ENCODE measurements at places on chromosomes 5 and 9. TPM values are rescaled to one million over a fixed set of nuclear protein-coding genes. Genes with fewer than 3 reads are reported as not detected.

DNA sequence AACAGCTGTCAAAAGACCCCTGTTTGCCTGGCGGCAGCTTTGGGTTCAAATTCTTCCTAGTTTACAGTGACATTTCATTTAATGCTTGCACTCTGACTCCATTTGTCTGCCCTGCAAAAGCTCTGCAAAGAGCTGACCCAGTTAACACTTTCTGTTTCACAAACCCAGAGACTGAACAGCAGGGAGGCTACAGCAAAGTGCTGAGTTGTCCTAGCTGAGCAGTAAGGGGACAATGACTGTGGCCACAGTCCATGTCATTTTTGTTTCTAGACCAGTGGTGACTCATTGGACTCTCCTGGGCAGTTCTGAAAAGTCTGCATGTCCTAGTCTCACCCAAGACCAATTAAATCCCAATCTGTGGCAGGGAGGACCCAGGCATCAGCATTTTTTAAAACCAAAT lies 994.8 kb upstream of the WWC1 start:
- H3K36me3 ChIP-seq, result no peaks in the 10 kb centered on the region
- no peak overlapping the region for H3K4me3 ChIP-seq
- no peak for DNase-seq
- H3K4me1 ChIP-seq, result peaks cover 19% of the 10 kb centered on the region
- no peaks in the 10 kb centered on the region for H3K27me3 ChIP-seq

DNA sequence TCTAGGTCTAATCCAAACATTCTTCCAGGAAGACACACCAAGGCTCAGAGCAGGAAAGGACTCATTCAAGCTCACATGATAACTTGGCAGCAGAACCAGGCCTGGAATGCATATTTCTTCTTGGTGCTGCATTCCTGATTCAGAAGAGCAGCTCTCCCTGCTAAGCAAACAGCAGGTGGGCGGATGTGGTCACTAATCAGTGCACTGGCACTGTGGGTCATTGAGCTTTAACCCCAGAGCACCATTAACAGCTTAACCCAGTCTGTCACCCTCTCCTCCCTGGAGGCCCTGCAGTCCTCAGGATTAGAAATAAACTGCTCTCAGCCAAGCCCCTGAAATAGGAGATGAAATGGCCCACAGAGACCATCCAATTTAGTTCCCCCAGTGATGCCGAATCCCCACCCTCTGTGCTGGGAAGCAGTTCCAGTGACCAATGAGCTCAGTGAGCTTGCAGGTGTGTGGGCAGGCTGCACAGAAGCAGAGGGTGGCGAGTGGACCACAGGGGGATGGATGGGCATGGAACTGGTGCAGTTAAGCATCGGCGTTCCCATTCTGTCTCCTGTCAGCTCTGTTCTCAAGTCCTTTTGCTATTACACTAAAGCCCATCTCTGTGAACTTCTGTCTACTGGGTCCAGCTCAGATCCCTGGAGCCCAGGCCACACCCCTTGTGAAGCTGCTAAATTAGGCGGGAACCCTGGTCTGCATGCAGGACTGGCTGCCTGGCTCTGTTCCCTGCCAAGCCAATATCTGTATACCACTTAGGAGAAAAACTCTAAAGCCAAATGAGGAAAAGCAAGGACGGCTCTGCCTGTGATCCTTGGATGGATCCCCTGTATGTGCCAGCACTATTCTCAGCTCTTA lies 16.6 kb upstream of the MEGF9 start:
- H3K4me1 ChIP-seq, result peaks cover 26% of the 10 kb centered on the region
- H3K4me3 ChIP-seq, result no peak overlapping the region
- peak overlapping the region; percentile 60 for H3K27ac ChIP-seq
- H3K36me3 ChIP-seq, result no peaks in the 10 kb centered on the region
- peak; percentile 73 for DNase-seq

The GPRIN1 gene
- 3.9 TPM for polyA plus RNA-seq

- peak; percentile 11 for DNase-seq
- no peaks in the 10 kb centered on the region for H3K4me1 ChIP-seq
- H3K27ac ChIP-seq, result no peak overlapping the region
- no peaks in the 10 kb centered on the region for H3K36me3 ChIP-seq
Observed at GRCh38 chr9:13181652-13182051, 97.8 kb downstream of the MPDZ start.

GRCh38 chr5:148620091-148620490 lies 34.2 kb downstream of the HTR4 start:
- no peak overlapping the region for H3K4me3 ChIP-seq
- H3K27me3 ChIP-seq, result no peaks in the 10 kb centered on the region
- H3K4me1 ChIP-seq, result peaks cover 11% of the 10 kb centered on the region
- H3K36me3 ChIP-seq, result no peaks in the 10 kb centered on the region
- no peak for DNase-seq

- no peaks in the 10 kb centered on the region for H3K36me3 ChIP-seq
- no peak overlapping the region for H3K27ac ChIP-seq
Observed at GRCh38 chr5:29208024-29208423, 1985.5 kb upstream of the CDH6 start.

GRCh38 chr5:102937894-102938293 lies 182.0 kb downstream of the GIN1 start:
- no peaks in the 10 kb centered on the region for H3K36me3 ChIP-seq
- no peak for DNase-seq
- no peaks in the 10 kb centered on the region for H3K27me3 ChIP-seq
- H3K4me3 ChIP-seq, result no peak overlapping the region
- no peaks in the 10 kb centered on the region for H3K4me1 ChIP-seq

- no peaks in the 10 kb centered on the region for H3K36me3 ChIP-seq
- DNase-seq, result no peak
- peaks cover 18% of the 10 kb centered on the region for H3K27me3 ChIP-seq
- H3K4me3 ChIP-seq, result no peak overlapping the region
Observed at GRCh38 chr9:76896035-76896434, 9.9 kb downstream of the PRUNE2 start.

- no peaks in the 10 kb centered on the region for H3K4me1 ChIP-seq
- H3K36me3 ChIP-seq, result no peaks in the 10 kb centered on the region
- no peak for DNase-seq
- no peaks in the 10 kb centered on the region for H3K27me3 ChIP-seq
- no peak overlapping the region for H3K4me3 ChIP-seq
Observed at GRCh38 chr9:98018347-98018746, 35.2 kb downstream of the ANP32B start.

The FGFR4 gene
- 75.6 TPM for polyA plus RNA-seq

The SH3RF2 gene
- 34.1 TPM for polyA plus RNA-seq

The SPINK13 gene
- polyA plus RNA-seq, result 3.1 TPM

GRCh38 chr9:133935328-133936005 lies 56.7 kb downstream of the VAV2 start:
- H3K36me3 ChIP-seq, result no peaks in the 10 kb centered on the region
- H3K4me3 ChIP-seq, result no peak overlapping the region
- no peaks in the 10 kb centered on the region for H3K27me3 ChIP-seq
- peak overlapping the region; percentile 53 for H3K27ac ChIP-seq
- H3K4me1 ChIP-seq, result peaks cover 5% of the 10 kb centered on the region
- DNase-seq, result peak; percentile 40

DNA sequence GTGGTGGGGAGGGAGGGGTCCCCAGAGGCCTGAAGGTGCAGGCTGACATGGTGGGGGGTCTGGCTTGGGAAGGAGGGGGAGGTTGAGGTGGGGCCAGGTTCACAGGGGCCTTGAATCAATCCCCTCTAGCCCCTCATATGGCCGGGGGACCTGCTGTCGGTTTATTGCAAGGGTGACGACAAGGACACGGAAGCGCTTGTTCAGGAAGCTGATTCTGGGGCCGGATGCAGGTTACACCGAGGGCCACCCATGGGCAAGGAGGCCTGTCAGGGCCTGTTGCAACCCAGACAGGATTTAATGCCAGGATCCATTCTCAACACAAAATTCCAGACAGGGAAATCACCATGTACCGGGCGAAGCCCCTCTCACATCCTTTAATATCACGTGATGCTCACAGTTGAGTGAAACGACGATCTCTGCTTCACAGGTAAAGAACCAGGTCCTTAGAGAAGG lies 41.6 kb upstream of the SYNPO start:
- DNase-seq, result no peak
- peaks cover 65% of the 10 kb centered on the region for H3K4me1 ChIP-seq
- H3K27ac ChIP-seq, result peak overlapping the region; percentile 96
- H3K36me3 ChIP-seq, result no peaks in the 10 kb centered on the region
- H3K27me3 ChIP-seq, result no peaks in the 10 kb centered on the region

DNA sequence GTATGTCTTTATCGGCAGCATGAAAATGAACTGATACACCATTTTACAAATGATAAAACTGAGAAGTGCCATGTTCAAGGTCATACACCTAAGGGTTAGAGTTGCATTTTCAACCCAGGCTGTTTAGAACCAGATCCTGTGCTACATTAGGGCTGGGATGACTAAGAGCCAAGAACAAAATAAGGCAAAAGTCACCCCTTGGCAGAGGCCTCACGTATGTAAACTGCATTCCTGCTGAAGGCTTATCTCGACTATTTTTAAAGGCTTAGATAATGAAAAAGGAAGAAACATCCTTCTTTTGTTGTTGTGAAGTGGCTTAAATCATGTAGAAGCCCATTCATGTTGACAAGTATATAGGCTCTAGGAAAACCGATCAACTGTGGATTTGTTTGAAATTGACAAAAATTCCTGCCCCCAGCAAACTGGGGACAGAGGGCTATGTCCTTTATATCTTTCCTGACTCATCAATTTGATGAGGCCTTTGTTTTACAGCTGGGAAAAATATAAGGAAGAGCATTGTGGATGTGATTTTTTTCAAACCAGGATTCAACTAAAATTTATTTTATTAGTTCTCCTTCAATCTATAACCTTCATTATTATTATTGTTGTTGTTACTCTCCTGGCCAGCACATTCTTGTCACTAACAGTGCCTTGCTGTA lies 196.5 kb downstream of the SNX18 start:
- H3K27me3 ChIP-seq, result no peaks in the 10 kb centered on the region

- no peaks in the 10 kb centered on the region for H3K27me3 ChIP-seq
- H3K36me3 ChIP-seq, result no peaks in the 10 kb centered on the region
- H3K27ac ChIP-seq, result no peak overlapping the region
- DNase-seq, result no peak
Observed at GRCh38 chr9:14325147-14325546, 11.2 kb upstream of the NFIB start.

GRCh38 chr5:12237837-12238575 lies 333.8 kb upstream of the CTNND2 start:
- no peak overlapping the region for H3K4me3 ChIP-seq
- H3K27me3 ChIP-seq, result no peaks in the 10 kb centered on the region
- H3K27ac ChIP-seq, result no peak overlapping the region
- DNase-seq, result no peak
- H3K4me1 ChIP-seq, result no peaks in the 10 kb centered on the region

DNA sequence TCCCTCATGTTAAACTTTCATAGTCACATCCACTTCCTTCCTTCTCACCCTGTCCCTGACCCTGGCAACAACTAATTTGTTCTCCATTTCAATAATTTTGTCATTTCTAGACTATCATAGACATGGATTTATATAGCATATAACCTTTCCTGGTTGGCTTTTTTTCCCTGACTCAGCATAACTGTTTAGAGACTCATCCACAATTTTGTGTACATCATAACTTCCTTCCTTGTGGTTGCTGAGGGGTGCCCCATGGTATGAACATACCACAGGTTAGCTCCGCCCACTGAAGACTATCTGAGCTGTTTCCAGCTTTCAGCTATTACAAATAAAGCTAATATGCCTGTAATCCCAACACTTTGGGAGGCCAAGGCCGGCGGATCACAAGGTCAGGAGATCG lies 137.3 kb downstream of the PHF2 start:
- peaks cover 3% of the 10 kb centered on the region for H3K27me3 ChIP-seq
- DNase-seq, result no peak
- no peak overlapping the region for H3K27ac ChIP-seq
- no peaks in the 10 kb centered on the region for H3K4me1 ChIP-seq

The MLANA gene
- polyA plus RNA-seq, result not detected

GRCh38 chr9:89903141-89903475 lies 298.3 kb downstream of the GADD45G start:
- DNase-seq, result no peak
- no peaks in the 10 kb centered on the region for H3K27me3 ChIP-seq
- no peak overlapping the region for H3K27ac ChIP-seq
- H3K36me3 ChIP-seq, result no peaks in the 10 kb centered on the region

DNA sequence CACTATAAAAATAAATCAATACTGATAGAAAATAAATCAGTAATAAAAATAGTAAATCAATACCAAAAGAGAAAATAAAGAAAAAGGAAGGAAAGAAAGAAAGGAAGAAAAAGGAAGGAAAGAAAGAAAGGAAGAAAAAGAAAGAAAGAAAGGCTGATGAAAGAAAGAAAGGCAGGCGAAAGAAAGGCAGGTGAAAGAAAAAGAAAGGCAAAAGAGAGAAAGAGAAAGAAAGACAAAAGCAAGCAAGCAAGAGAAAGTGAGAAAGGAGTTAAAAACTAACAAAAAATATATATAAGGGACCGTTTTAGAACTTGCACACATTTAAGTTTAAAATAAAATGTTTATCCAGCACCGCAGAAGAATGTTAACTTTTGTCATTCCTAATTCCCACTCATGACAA lies 116.0 kb downstream of the SVEP1 start:
- H3K4me1 ChIP-seq, result no peaks in the 10 kb centered on the region
- H3K36me3 ChIP-seq, result no peaks in the 10 kb centered on the region
- H3K4me3 ChIP-seq, result no peak overlapping the region
- H3K27me3 ChIP-seq, result no peaks in the 10 kb centered on the region
- DNase-seq, result no peak
- no peak overlapping the region for H3K27ac ChIP-seq

GRCh38 chr5:95615164-95615467 lies 4.8 kb upstream of the GPR150 start:
- peaks cover 5% of the 10 kb centered on the region for H3K4me1 ChIP-seq
- no peaks in the 10 kb centered on the region for H3K36me3 ChIP-seq
- DNase-seq, result no peak

GRCh38 chr9:128190516-128191405 lies 611 bp downstream of the CIZ1 start:
- DNase-seq, result no peak
- H3K36me3 ChIP-seq, result no peaks in the 10 kb centered on the region
- H3K27ac ChIP-seq, result peak overlapping the region; percentile 81

- no peaks in the 10 kb centered on the region for H3K27me3 ChIP-seq
- H3K27ac ChIP-seq, result peak overlapping the region; percentile 80
- H3K4me3 ChIP-seq, result no peak overlapping the region
- DNase-seq, result peak; percentile 58
- H3K36me3 ChIP-seq, result no peaks in the 10 kb centered on the region
Observed at GRCh38 chr5:59358005-59358861, 535.3 kb downstream of the PDE4D start.

The CXCL14 gene
- 62.8 TPM for polyA plus RNA-seq

GRCh38 chr9:125346080-125346732 lies 84.6 kb downstream of the GAPVD1 start:
- H3K27me3 ChIP-seq, result no peaks in the 10 kb centered on the region
- H3K27ac ChIP-seq, result peak overlapping the region; percentile 35
- H3K36me3 ChIP-seq, result peaks cover 7% of the 10 kb centered on the region
- H3K4me1 ChIP-seq, result peaks cover 14% of the 10 kb centered on the region

All from hepatocyte (in vitro differentiated cells).